ENCODE measurements at places on chromosomes 2 and 18.
A peak's percentile ranks its signal among the peaks of the same experiment; 100 is the strongest.

DNA sequence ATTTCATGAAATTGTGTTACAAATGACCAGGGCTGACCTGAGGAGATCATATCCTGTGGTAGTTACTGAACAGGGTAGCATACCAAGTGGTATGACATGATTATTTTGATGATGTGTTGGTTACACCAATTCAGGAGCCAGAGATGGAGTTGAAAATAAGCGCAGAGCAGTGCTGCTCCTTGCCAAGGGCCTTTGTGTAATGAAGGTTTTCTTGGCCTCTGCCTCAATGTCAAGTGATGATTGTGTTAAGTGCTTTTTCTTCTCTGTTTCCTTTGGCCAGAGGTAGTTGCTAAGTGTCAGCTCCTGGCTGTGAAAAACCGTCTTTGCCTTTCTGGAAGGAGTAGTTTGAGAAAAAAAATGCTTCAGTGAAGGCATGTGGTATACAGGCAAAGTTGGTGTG is 131.2 kb downstream of the CERS6 start:
- DNase-seq = no peak

GRCh38 chr2:218128781-218129457 is 3.1 kb downstream of the CXCR2 start:
- DNase-seq = no peak

GRCh38 chr2:38148501-38148900 is 72.5 kb upstream of the CYP1B1 start:
- DNase-seq = no peak

- DNase-seq = no peak
Measured at GRCh38 chr2:162919111-162919510, 80.5 kb upstream of the KCNH7 start.

GRCh38 chr2:215879977-215880940 is 133.1 kb downstream of the MREG start:
- DNase-seq = no peak

DNA sequence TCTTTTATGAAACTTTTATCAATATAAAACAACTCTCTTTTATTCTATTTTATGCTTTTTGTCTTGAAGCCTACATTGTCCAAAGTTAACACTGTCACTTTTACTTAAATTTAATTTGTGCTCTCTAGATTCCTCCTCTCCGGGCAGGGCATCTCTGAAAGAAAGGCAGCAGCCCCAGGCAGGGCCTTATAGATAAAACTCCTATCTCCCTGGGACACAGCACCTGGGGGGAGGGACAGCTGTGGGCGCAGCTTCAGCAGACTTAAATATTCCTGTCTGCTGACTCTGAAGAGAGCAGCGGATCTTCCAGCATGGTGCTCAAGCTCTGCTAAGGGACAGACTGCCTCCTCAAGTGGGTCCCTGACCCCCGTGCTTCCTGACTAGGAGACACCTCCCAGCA is 447.7 kb upstream of the FANCL start:
- DNase-seq = no peak

GRCh38 chr2:72117718-72118117 is 29.9 kb downstream of the CYP26B1 start:
- DNase-seq = no peak

- DNase-seq = no peak
Measured at GRCh38 chr2:204228169-204228886, 291.8 kb downstream of the ICOS start.

DNA sequence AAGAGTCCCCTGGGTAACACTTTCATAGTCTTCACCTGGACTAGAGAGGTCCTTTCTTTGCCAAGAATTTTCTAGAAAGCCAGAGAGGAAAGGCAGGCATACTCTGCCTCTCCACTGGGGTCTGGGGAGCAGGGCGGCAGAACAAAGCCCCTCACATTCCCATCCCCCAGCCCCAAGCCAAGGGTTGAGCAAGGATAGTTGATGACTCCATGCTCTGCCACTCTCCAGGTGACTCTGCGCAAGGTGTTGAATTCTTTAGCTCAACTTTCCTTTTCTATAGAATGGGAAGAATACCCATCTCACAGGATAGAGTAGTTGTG is 2.9 kb upstream of the GDF7 start:
- DNase-seq = no peak

GRCh38 chr18:79323471-79323870 is 72.3 kb upstream of the NFATC1 start:
- no peak for DNase-seq

DNA sequence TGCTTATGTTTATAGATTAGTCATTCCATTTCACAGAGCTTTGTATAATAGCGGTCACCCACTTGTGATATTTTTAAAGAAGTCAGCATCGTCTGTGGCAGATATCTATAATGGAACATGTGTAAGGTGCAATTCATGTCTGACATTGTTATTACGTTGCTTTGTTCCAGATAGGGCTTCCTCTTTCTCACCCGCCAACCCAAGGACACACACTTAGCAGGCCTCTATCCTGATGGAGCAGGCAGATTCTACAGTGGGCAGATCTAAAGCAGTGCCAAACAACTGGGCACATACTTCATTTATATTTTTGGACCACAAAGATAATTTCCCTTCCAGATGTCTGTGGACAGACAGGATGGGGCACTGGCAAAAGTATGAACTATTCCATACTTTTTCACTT is 573.1 kb downstream of the TDRD15 start:
- DNase-seq = no peak

DNA sequence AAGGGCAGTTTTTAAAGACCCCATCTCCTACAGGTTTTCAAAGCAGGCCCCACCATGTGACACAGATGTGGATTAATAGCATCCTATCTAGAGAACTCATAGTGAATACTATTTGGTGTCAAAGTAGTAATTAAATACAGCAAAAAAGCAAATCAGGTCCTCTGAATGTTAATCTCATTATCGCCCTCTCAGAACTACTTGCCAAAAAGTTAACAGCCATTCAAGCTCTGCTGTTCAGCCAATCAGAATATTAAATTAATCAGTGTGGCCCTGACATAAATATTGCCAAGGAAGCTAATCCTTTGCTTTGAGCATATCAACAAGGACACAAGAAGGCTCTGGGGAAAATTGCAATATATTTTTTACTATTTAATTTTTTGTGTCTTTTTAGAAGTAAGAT is 428.9 kb upstream of the SOX11 start:
- no peak for DNase-seq

DNA sequence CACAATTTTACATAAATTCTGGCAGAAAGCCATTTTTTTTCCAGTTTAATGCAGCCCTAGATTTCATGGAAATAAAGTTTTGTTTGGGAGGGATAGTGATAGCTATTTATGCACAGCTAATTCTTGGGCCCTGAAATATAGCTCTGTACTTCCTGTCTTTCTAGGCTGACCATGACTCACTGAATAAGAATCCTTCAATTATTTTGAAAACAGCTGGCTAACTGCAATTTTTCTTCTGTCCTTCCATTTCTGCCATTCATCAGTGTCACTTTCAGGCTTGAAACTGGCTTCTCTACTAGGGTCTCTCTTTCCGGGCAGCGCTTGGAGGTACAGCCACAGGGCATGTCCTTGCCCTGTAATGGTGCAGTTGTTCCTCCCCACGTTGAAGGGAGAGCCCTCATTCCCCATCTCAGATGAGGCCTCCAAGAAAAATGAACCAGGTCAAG is 97.1 kb upstream of the TMEM178A start:
- no peak for DNase-seq

DNA sequence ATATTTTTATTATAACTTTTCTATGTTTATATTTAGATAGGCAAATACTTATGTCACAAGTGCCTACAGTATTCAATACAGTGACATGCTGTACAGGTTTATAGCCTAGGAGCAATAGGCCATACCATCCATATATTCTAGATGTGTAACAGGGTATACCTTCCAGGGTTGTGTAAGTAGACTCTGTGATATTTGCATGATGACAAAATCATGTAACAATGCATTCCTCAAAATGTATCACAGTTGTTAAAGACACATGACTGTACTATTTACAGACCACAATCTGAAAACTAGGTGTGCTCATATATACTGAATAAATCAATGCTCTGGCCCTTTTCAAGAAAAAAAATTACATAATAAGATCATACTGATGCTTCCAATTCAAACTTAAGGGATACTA is 433.2 kb upstream of the RGPD4 start:
- DNase-seq = no peak

DNA sequence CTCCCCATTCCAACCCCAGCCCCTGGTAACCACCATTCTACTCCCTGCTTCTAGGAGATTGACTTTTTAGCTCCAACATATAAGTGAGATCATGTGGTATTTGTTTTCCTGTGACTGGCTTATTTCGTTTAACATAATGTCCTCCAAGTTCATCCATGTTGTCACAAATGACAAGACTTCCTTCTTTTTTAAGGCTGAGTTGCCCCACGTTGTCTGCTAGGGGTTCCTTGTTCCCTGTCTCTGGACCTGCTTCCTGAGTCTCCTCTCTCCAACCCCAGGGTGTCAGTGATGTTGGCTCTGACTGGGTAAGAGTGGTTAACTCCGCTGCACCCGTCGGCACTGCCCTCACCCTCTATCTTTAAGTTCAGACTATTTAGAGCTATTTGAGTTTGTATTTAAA is 175.2 kb downstream of the SH3RF3 start:
- no peak for DNase-seq

DNA sequence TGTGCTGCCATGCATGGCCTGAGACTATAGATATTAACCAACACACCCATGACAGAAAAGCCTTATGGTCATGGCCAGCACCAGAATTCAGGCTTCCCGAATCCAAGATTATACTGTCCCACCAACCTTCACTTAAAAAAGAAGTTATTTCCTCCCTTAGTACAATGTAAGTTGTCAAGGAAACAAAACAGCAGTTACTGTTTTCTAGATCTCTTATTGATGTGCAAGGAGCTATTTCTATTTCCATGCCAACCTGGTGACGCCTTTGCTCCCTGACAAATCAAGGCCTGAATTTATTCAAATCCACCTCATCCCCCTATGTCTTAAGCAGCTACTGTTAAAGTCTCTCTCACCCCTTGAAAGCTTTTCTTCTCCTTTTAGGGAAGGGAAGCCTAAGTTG is 249.3 kb downstream of the ZNF521 start:
- DNase-seq = no peak

GRCh38 chr2:160425434-160426151 is 68.0 kb downstream of the RBMS1 start:
- DNase-seq = no peak

DNA sequence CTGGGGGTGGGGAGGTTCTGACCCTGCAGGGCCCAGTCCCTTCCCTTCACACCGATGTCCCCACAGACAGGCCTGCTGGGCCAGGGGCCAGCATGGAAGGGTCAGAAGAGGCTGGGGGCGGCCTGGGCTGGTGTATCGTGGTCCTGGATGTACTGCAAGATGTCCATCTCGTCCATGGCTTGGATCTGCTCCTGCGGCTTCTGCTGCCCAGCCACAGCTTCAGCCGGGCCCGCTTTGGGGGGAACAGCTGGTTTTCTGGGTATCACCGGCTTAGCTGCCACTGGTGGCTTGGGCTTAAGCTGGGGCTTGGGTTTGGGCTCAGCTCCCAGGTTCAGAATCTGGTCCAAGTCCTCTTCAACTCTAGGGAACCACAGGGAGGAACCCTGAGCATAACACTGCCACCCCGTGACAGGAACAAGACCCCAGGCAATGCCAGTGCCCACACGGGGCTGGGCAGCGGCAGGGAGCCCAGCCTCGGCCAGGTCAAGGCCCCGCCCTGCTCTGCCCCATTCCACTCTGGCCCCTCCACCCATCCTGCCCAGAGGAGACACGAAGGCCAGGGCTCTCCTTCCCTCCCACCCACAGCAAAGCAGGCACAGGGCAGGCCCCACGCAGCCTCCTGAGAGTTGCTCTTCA is 31.9 kb downstream of the HS1BP3 start:
- DNase-seq = no peak

DNA sequence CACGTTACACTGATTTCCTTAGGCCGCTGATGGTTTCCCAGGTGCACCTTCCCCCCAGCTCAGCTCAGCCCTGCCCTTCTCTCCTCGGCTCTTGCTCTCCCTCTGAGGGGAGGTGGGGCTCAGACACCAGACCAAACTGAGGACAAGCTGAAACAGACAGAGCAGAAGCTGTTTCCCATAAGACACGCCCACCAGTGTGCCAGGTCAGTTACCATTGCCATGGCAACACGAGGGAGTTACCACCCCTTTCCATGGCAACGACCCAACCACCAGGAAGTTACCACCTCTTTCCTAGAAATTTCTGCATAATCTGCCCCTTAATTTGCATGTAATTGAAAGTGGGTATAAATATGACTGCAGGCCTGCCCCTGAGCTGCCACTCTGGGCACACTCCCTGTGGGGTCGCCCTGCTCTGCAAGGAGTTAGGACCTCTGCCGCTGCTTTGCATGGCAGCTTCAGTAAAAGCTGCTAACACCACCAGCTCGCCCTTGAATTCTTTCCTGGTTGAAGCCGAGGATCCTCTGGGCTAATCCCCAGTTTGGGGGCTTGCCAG is 120.9 kb upstream of the SMIM21 start:
- no peak for DNase-seq

DNA sequence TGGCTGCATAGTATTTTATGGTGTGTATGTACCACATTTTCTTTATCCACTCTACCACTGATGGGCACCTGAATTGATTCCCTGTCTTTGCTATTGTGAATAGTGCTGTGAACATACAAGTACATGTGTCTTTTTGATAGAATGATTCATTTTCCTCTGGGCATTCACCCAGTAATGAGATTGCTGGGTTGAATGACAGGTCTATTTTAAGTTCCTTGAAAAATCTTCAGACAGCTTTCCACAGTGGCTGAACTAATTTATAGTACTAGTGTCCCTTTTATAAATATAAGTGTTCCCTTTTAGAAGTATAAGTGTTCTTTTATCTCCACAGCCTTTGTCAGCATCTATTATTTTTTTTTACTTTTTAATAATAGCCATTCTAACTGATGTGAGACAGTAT is 303.9 kb upstream of the EPHA4 start:
- no peak for DNase-seq

DNA sequence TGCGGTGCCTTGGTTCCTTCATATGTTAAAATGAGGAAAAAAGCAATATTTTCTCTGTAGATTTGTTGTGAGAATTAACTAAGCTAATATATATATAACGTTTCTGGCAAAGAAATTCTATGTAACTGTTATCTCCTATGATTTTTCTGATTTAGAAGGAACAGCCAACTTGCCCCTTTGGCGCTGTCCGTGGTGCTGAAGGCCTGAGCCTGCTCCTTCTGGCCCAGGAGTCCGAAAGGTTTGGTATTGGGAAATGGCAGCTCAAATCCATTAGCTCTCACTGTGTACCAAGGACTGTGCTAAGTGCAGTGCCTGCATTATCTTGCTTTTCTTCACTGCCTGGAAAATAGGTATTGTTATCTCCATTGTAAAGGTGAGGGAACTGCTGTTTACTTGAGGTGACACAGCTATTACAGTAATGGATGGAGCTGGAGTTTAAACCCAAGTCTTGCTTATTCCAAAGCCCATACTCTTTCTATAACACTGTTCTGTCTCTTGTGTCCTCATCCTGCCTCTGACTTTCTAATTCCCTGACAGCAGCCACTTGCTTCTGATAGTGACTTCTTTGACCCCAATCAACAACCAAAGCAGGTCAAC is 52.2 kb downstream of the C1QL2 start:
- peak; percentile 54 for DNase-seq
